ENCODE measurements at places on chromosomes 6 and 20. TPM values are rescaled to one million over a fixed set of nuclear protein-coding genes. Genes with fewer than 3 reads are reported as not detected.

GRCh38 chr20:7850775-7851490 lies 89.3 kb downstream of the HAO1 start:
- DNase-seq, result no peak

GRCh38 chr6:35047265-35048011 lies 93.7 kb downstream of the TCP11 start:
- DNase-seq, result peak; percentile 49

GRCh38 chr6:10749734-10750133 lies 2.1 kb downstream of the TMEM14B start:
- DNase-seq, result no peak

DNA sequence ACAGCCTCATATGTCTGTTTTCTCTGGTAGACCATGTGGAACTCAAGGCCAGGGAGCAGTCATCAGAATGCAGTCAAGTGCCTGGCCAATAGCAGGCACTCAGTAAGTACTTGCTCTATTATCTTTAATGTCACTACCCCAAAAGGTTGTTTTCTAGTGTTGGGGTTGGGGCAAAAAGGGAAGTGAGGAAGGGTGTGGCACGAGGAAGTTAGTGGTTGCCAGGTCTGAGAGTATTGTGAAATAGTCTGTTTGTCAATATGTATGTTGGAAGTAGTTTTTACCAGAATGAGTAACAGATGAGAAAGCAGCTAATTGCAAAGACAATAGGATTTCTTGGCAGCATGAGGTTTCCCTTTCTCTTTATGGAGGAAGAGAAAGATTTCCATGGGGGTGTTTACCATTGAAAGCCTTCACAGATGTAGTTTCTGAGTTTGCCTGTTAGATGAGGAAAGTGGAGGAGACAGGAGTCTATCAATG lies 59.5 kb upstream of the ARMH2 start:
- no peak for DNase-seq

The DNAAF9 gene
- total RNA-seq, result 13.2 TPM

All from pulmonary artery endothelial cell (primary cell).